ENCODE measurements at places on chromosomes 6 and 20.

DNA sequence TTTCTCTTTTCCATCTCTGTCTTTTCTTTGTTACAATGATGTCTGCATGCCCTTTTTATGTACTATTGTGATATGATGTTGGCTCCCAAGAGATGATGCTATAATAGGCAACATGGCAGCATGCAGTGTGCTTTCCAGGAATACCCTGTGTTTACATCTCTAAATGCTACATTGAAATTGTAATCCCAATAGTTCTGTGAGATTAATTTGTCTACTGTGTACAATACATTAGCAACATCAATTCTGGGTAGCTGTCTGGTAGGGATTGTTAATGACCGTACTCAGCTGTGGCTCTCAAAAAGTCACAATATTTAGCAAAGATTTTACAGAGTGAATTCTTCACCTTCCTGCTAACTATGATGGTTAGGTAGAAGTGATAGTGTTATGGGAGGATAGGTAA lies 225.6 kb upstream of the MMS22L start:
- no peak for DNase-seq

DNA sequence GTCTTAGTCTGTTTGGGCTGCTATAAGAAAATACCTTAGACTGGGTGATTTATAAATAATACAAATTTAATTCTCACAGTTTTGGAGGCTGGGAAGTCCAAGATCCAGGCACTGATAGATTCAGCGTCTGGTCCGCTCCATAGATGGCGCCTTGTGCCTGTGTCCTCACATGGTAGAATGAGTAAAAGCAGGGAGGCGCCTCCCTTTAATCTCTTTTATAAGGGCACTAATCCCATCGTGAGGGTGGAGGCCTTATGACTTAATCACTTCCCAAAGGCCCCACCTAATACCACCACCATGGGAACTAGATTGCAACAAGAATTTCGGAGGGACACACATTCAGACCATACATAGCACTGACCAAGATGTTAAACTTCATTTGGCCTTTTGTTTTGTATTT lies 91.2 kb upstream of the TMEM181 start:
- DNase-seq: no peak

DNA sequence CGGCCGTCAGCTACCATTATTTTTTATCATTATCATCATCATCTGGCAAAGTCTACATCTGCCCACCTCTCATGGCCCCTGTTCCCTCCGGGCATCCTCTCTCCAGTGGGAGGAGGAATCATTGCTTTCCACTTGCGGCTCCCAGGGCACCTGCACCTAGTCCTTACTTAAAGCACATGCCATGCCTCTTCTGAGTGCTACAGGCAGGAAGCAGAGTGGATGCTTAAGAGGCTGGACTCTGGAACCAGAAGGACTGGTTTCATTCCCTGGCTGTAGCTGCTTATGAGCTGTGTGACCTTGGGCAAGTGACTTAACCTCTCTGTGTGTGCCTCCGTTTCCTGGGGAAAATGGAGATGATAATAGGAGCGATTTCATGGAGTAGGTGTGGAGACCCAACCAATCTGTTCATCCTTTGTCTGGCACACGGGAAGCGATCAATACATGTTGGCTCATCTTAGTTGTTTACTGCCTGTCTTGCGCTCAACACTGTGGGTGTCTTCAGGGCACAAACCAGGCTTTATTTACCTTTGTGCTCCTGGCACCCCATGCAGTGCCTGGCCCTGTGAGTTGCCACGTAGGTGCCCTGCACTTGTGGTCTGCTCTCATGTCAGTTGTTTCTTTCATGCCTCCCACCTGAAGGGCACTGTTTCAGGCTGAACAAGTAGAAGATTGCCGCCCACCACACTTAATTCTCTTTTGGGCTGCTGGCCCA lies 317.0 kb upstream of the SULF2 start:
- no peak for DNase-seq

GRCh38 chr6:19180348-19181072 lies 656.7 kb upstream of the ID4 start:
- peak; percentile 1 for DNase-seq

DNA sequence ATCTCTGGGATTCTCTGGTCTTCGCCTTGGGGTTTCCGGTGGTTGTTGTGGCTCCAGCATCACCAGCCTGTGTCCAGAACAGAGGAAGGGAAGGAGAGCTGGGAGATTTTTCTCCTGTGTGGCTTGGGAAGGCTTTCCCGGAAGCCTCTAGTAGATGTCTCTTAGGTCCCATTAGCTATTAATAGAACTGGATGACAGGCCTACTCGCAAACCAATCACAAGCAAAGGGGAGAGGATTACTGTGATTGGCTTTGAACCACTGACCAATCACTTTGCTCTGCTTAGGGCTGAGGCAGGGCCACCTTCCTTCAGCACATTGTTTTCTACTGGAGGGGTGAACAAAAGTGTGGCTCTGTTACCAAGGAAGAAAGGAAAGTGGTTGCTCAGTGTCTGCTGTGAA lies 203.4 kb upstream of the SULF2 start:
- no peak for DNase-seq

- DNase-seq: no peak
These were observed 698 bp downstream of the SFTA2 start for GRCh38 chr6:30931272-30931671.

- no peak for DNase-seq
These were observed 437.4 kb upstream of the NRSN1 start for GRCh38 chr6:23688650-23689049.

DNA sequence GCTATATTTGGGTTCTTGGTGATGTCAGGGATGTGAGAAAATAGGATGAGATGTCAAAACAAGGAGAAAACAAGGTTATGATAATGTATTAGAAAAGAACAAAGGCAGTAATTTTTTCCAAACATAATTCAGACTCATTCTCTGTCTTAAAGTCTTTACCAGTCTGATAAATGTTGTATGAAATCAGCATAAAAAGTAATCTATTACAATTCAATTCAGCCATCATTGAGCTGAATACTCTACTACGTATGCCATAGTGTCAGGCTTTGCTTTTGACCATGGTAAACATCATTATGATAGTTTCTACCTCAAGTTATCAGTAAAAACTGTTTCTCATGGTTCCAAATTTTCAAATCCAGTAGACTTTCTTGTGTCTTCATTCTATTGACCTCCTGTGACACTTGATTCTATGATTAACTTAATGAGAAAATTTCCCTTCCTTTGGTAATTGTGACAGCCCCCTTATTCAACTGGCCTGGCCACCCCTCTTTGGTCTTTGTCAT lies 75.0 kb downstream of the EPHA7 start:
- DNase-seq: no peak

DNA sequence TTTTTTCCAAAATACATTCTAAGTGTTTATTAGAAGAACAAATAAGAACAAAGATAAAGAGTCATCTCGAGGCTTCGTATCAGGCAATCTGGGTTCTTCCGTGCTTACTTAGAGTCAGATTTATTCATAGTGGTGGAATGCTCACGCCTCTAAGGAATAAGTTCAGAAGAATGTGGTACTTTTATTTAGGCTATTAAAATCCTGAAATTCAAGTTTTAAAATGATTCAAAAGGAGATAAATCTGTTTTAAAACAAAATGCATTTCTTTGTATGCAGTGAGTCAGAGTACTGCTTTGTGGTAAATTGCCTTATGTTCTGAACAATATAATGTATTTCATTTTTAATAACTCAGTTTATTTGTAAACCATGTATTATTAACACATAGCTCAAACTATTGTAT lies 89.1 kb downstream of the FUT9 start:
- no peak for DNase-seq

- DNase-seq: no peak
These were observed 119.9 kb downstream of the UST start for GRCh38 chr6:148866657-148867268.

DNA sequence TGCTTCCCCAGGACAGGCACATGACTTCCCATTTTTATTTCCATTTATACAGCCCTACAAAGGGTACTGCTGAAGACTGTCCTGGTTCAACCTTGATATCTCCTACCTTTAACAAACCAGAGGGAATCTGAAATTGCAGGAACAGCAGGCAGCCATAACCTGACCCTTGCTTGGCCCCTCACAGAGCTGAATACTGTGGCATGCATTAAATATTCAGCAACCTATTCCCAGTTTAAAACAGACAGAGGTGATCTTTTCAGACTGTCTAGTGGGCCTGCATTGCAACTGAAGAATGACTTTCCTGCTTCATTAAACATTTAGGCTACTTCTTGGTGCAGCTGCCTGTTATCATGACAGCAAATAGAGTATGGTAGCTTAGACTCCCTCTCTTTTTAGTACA lies 76.8 kb upstream of the POPDC3 start:
- no peak for DNase-seq

DNA sequence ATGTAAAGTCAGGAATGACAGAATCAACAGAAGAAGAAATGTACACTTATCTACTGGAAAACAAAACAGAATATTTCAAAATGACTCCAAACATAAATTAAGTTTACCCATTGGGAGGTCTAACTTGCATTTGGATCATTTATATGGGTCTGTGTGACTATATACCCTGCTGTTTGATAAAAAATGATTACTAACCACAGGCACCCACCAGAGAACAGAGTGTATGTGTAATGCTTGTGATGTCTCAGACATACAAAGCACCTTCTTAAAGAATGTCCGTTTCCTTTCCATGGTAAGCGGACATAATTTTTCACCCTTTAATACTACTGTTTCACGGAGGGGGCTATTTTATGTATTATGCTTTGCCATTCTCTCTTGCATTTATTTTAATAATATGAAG lies 19.2 kb downstream of the SIM1 start:
- no peak for DNase-seq

- no peak for DNase-seq
These were observed 38.2 kb downstream of the ZNF341 start for GRCh38 chr20:33770005-33770404.

- DNase-seq: no peak
These were observed 127.0 kb downstream of the MCHR2 start for GRCh38 chr6:99867026-99867425.

DNA sequence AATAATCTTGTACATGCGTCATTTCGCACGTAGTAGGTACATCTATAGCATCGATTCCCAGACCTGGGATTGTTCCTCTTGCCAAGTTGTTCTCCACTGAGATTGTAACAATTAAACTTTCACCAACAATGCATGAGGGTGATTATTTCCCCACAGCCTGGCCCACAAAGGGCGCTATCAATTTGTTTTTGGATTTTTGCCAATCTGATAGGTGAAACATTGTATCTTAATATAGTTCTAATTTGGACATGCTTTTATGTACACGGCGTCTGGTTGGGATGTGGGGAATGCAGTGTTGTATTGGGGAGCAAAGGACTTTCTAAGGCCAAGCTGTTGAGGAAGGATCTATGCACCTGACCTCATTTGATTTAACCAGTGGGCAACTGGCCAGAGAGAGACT lies 59.5 kb downstream of the VEGFA start:
- DNase-seq: no peak

GRCh38 chr20:44231713-44232468 lies 15.2 kb upstream of the GDAP1L1 start:
- no peak for DNase-seq

- no peak for DNase-seq
These were observed 29.9 kb upstream of the ZNF184 start for GRCh38 chr6:27502508-27503435.

GRCh38 chr6:68760941-68761676 lies 126.0 kb downstream of the ADGRB3 start:
- DNase-seq: no peak

- no peak for DNase-seq
These were observed 1.5 kb downstream of the ZHX3 start for GRCh38 chr20:41316051-41316450.

GRCh38 chr20:46206025-46206424 lies 87.9 kb downstream of the CD40 start:
- no peak for DNase-seq

DNA sequence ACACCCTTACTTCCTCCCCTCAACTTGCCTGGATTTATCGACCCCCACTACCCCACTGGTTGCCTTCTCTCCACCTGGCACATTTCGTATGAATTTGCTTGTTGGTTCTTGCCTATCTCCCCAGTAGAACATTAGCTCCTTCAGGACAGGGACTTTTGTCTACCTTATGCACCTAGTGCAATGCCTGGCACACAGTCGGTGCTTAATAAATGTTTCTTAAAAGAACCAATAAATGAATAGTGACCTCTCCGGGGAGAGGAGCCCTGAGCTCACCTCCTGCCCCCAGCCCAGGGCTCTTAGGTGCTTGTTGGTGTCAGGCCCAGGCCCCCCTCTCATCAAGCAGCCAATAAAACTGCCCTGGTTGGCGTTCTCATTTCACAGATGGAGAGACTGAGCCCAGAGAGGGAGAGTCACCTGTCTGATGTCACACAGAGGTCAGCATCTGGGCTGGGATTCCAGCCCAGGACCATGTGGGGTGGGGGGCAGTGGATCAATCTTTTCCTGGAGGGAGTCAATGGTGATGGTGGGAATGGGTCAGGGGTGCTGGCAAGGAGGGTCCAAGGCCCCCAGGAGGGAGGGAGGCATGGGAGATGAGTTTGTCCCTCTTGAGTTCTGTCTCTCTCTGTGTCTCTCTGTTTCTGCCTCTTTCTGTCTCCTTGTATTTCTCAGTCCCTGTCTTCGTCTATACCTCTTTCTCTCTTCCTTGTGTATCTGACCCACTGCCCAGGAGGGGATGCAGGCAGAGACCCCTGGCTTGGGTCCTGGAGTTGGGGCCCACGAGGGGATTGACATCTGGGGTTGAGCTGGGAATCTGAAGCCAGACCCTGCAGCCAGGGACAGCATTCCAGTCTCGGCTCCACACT lies 89.6 kb downstream of the CEBPB start:
- DNase-seq: no peak

DNA sequence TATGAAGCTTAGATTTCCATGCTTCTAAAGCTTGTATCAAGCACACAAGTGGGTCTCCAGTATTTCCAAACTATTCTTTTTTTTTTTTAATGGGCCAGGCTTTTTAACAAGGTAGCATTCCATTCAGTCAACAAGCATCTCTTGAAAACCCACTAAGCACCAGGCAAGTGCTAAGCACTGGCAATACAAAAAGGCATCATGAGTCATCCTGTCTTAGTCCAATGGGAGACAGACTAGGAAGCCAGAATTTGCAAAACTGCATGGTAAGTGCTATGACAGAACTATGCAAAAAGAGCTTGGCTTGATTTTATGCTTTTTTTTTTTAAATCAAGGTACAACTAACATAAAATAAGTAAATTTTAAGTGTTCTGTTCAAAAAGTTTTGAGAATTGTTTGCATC lies 109.3 kb upstream of the DST start:
- no peak for DNase-seq

GRCh38 chr20:11921321-11921720 lies 3.6 kb downstream of the BTBD3 start:
- DNase-seq: no peak

DNA sequence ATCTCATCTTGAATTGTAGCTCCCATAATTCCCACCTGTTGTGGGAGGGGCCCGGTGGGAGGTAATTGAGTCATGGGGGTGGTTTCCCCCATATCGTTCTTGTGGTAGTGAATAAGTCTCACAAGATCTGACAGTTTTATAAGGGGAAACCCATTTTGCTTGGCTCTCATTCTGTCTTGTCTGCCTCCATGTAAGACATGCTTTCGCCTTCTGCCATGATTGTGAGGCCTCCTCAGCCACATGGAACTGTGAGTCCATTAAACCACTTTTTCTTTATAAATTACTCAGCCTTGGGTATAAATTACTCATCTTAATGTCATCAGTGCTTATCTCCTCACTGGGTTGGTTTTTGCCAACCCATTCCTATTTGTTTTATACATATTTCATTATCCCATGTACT lies 142.0 kb upstream of the GMDS start:
- no peak for DNase-seq
